ENCODE measurements at places on chromosomes 1 and 21.

- no peak for DNase-seq
Observed at GRCh38 chr1:231527586-231528171, 790 bp upstream of the TSNAX start.

- no peak for DNase-seq
Observed at GRCh38 chr21:16863362-16863905, 649.4 kb upstream of the CXADR start.

GRCh38 chr1:10663678-10664035 lies 132.8 kb downstream of the CASZ1 start:
- no peak for DNase-seq

DNA sequence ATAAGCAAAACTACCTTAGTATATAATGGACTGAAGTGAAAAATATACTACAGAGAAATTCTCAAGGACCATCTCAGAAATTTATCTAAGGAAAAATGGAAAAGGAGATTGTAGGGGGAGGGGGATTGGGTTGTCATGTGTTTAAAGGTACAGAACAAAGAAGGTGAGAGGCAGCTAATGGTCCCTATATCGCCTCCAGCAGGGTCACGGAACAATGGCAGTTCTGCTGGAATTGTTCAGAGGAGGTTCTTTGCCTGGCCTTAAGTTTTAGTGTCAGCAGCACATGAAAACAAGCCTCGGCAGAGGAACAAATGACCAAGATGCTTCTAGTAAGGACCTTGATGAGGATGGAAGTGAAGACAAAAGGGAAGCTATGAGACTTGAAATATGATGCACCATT lies 42.0 kb upstream of the RGS2 start:
- DNase-seq, result no peak

DNA sequence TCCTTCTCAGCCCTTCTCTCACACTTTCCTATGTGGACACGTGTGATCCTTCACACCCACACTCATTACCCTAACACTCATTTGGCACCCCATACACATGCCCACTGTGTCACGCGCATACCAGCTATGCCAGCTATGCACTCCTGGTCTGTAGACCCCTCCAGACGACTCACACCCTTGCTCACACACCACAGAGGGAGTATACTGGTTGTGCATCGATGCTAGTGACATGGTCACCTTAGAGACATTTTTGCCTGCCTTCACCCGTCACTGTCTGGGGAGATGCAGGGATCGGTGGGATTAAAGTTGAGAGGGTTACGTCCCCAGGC lies 8.3 kb upstream of the PPM1J start:
- DNase-seq, result no peak

DNA sequence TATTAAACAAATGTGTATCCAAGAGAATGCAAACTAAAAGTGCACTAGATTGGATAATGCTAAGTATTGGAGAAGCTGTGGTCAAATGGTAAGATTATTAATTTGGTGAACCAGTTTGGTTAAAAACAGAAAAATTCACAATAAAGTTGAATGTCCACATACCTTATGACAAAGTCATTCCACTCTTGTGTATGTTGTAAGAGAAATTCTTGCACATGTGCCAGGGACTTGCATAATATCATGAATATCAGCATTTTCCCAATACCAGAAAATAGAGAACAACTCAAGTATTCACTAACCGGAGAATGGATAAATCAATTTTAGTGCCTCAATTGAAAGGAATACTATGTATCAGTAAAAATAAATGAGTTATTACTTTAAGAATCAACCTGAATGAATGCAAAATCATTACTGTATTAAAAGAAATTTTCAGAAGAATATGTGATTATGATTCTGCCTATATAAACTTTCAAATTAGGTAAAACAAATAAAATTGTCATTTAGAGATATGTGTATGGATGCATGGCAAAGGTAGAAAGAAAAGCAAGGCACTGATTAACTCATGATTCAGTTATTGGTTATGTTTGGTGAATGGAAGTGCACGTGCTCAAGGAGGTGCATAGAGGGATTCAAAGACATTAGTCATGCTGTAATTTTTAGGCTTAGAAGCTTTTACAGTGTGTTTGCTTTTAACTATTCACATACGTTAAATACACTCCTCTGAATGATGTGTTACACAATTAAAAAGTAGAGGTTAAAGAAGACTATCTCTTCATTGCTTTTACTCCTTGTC lies 217.4 kb upstream of the KCNK2 start:
- no peak for DNase-seq

DNA sequence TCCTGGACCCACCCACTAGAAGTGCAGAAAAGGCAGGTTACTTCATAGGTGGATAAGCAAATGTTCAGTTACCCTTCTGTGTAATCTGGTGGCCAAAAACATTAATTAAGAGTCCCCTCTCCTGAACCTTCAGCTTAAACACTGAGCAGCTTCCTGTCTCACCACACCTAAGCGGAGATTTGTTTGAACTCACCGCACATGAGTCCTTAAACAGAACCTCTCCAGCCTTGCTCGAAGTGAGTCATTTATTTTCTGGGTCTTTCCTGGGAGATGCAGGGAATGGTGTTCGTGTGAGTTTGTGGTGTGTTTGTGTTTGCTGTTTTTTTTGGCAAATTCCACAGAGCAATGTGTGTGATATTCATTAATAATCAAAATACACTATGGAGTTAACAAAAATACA lies 7.6 kb upstream of the FNBP1L start:
- no peak for DNase-seq

DNA sequence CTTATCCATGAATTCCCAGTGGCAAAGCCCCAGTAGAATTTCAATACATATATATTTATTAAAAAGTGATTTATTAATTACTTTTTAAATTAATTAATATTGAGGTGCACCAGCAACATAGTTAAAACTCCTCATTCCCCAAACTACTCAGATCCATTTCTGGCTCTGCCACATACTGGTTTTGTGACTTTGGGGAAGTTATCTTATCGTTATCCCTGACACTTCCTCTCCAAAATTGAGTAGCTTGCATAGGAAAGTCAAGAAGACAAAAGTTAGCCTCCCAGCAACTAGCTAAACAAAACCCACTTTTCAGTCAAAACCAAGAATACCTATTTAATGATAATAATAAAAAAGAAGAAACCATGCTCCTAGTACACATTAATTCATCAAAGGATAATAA lies 35.9 kb downstream of the TCP10L start:
- no peak for DNase-seq

GRCh38 chr21:45022348-45022675 lies 52.1 kb upstream of the ADARB1 start:
- no peak for DNase-seq

- no peak for DNase-seq
Observed at GRCh38 chr1:192978195-192978710, 80.9 kb downstream of the UCHL5 start.

GRCh38 chr1:244851546-244852231 lies 12.7 kb downstream of the HNRNPU start:
- DNase-seq, result no peak

DNA sequence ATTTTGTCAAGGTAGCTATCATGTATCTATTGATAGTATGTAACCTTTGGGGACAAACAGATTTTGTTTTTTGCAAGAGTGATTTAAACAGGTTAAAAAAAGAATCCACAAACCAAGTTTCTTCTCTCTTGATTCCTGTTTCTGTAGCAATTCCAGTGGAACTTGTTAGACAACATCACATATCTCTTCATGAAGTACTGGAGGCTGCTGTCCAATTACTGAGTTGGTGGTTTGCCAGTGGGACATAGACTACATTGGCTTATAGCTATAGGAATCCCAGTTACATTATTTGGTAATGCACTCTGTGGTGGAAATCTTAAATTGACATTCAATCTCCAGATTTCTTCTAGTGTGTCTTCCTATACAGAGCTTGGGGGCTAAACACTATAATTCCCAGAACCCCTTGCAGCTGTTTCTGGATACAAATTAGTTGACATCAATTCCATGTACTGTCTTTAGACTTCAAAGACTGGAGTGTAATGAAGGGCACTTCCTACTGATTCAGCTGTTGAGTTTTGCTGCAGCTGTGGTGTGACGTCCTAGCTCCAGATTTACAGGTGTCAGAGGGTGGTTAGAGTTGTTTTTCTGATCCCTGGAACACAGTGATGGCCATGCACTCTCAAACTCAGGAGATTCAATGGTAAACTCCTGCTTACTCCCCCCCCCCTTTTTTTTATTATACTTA lies 29.4 kb upstream of the GCLM start:
- DNase-seq, result no peak

DNA sequence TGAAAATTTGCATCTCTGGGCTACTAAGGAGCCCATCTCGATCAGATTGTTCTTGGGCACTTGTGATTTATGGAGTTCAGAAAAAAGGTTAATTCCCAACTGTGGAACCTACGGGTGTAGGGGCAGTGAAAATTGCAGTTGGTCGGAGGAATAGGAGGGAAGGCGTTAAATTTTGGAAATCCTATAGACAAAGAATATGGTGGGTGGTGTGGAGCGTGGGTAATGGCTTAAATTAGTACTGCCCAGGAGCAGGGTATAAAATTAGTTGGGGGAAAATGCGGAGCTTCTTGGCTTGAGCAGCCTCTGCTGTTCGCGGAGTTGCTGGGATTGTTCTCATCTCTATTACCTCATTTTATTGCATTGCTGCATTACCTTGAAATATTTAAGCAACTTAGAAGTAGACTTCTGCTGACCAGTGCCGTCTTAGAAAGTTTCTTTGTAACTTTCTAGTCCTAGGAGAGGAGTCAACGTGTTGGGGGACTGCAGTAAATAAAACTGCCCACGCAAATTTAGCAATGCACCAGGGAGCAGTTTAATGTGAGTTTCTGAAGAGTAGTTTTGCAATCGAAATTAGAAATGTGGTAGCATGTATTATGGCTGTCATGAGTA lies 514 bp downstream of the S1PR1 start:
- no peak for DNase-seq

- DNase-seq, result no peak
Observed at GRCh38 chr1:163084330-163084729, 15.2 kb downstream of the RGS4 start.

DNA sequence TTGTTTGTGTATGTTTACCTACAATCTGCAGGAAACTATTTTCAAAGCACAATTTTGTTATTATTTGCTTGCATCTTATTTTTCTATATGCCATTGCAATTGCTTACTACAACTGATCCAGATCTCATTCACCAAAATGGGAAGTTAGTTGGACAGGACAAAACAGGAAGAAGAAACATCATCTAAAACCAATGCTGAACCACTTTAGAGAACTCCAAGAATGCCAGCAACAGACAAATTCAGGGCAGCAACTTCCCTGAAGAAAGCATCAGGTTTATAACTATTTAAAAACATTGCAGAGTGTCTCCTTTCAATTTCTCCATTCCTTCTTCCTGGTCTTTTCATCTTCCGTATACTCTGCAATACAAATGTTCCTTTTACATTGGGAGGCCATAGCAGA lies 82.4 kb upstream of the SMYD2 start:
- DNase-seq, result no peak

DNA sequence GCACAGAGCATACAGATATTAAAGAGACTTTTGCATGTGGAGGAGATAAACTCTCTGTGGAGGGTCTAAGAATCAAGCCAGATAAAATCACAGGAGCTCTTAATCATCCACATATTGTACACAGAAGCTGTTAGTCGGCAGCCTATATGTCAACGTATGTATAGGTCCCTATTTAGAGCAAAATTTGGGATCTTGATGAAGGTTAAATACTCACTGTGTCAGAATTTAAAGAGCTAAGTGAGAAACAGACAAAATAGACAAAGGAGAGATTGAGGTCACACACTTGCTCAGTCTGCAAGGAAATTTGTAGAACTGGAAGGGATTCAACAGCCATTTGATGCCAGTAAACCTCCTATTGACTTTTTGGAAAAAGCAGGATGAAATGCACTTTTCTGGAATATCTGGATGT lies 4.1 kb upstream of the IRF2BP2 start:
- DNase-seq, result no peak

DNA sequence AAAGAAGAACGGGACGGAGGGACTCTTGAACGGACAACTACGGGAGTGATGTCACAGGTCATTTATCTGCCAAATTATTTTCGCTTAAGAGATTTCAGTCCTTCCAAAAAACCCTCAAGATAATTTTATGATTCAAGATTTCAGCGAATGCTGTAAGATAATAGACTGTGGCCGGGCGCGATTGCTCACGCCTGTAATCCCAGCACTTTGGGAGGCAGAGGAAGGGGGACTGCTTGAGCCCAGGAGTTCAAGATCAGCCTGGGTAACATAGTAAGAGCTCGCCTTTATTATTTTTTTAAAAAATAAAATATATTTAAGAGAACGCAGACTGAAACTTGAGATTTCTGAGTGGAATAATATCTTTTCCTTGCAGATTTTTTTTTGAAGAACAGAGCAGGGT lies 609 bp downstream of the RWDD2B start:
- no peak for DNase-seq

DNA sequence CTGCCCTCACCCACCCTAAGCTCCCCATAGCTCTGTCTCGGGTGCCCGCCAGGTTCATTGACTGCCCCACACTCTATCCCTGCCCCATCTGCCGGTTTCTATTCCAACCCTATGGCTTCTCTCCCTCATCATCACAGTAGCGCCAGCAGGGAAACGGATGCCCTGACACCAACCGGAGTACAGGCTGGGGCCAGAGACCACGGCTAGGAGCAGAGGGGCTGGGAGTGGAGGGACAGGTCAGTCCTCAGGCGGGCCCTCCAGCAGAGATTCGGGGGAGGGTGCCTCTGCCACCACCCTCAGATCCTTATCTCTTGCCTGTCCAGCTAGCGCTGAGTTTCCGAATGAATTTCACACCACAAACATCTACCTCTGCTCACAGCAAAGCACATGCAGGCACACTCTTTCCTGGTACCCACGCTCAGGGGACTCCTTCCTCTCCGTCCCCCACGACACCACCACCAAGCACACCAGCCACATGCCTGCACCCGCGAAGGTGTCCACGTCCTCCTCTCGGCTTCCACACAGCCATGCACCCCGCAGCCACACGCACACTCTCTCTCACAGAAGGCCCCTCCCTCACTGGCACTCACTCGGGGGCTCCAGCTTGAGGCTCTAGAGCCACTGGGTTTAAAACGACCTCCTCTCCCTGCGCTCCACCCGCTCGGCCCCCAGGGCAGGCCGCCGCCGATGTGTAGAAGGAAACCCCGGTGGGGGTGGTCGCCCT lies 7.2 kb downstream of the TAL1 start:
- no peak for DNase-seq

- peak; percentile 66 for DNase-seq
Observed at GRCh38 chr1:17119076-17119772, at the start of gene PADI2. Gene PADI2 (minus strand): TSS chr1:17119451. CDS start chr1:17119371, 80 bp downstream.

- no peak for DNase-seq
Observed at GRCh38 chr21:43364261-43364510, 62.7 kb downstream of the SIK1 start.

DNA sequence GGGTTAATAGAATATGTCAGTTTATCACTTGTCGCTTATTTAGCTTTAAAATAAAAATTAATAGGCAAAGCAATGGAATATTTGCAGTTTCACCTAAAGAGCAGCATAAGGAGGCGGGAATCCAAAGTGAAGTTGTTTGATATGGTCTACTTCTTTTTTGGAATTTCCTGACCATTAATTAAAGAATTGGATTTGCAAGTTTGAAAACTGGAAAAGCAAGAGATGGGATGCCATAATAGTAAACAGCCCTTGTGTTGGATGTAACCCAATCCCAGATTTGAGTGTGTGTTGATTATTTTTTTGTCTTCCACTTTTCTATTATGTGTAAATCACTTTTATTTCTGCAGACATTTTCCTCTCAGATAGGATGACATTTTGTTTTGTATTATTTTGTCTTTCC lies 98.1 kb downstream of the TGFB2 start:
- DNase-seq, result no peak

All from stimulated activated CD4-positive, alpha-beta T cell treated with anti-CD3 and anti-CD28 coated beads, Interleukin-2, amount 100 ng/mL, for 24 hours (primary cell).